ENCODE measurements at places on chromosomes 4 and X.

- no peak for DNase-seq
Measured at GRCh38 chrX:87236830-87237440, 280.7 kb upstream of the KLHL4 start.

GRCh38 chrX:20913760-20914159 is 460.5 kb upstream of the CNKSR2 start:
- no peak for DNase-seq

DNA sequence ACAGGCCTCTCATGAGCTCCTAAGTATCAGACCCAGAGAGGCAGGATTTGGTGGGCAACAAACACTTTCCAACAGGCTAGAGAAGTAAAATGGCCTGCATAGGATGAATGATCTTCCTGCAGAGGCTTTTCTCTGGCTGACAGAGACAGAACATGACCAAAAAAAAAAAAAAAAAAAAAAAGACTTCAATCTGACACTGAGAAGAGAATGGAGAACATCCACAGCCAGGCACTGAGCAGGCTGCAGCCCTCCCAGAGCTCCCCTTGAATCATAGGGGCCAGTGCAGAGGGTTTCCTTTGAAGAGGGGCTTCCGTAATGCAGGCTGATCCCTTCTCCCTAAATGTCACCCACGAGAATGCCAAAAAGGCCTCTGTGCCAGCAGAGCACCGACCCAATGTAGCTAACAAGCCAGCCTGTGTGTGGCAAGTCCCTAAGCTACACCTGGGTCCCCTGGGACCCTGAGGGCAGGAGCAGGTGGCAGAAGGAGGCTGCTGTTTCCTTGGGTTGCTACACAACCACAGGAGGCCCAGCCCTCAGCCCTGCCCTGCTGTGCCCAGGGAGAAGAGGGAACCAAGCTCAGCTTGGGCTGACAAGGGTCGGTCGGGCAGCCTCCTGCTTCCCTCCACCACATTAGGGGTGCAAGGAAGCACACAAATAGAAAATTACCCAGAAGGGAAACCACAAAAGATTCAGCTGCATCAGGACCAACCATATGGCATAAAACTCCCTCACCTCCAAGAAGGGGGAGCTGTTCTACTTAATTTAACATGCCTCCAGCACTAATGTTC is 55.6 kb downstream of the MAP7D2 start:
- DNase-seq, result no peak

GRCh38 chrX:16882169-16882568 is 12.0 kb upstream of the RBBP7 start:
- DNase-seq, result no peak

DNA sequence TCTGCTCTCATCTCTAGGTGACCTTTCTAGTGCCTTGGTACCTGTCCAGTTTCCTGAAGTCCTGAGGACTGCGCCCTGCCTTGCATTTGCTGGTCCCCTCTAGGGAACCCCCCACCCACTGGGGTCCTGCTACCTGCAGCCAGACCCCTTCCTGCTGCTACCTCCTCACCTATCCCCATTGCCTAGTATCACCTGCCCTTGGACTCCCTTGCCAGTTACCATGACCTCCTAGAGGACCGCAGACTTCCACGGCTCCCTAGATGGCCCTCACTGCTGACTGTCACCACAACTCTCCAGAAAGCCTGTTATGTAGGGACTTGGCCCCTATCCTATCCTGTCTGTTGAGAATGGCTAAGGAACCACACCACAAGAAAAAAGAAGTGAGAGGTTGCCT is 166.6 kb downstream of the EFNB1 start:
- DNase-seq, result no peak

DNA sequence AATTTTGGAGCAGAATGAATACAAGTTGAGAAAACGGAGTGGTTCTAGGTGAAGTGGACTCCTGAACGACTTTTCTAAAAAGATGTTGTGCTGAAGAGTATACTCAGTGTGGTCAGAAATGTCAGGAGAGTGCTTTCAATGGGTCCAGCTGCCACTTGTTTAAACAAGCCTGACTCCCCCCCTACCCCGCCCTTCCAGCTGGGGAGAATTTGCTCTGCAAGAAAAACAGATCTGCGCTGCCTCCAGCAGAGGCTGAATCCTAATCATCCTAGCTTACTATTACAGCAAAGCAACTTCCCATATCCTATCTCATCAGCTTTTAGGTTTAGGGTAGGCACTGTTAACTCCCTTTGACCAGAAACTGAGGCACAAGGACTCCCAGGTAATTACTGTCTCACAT is 1.9 kb downstream of the MAP3K15 start:
- no peak for DNase-seq

DNA sequence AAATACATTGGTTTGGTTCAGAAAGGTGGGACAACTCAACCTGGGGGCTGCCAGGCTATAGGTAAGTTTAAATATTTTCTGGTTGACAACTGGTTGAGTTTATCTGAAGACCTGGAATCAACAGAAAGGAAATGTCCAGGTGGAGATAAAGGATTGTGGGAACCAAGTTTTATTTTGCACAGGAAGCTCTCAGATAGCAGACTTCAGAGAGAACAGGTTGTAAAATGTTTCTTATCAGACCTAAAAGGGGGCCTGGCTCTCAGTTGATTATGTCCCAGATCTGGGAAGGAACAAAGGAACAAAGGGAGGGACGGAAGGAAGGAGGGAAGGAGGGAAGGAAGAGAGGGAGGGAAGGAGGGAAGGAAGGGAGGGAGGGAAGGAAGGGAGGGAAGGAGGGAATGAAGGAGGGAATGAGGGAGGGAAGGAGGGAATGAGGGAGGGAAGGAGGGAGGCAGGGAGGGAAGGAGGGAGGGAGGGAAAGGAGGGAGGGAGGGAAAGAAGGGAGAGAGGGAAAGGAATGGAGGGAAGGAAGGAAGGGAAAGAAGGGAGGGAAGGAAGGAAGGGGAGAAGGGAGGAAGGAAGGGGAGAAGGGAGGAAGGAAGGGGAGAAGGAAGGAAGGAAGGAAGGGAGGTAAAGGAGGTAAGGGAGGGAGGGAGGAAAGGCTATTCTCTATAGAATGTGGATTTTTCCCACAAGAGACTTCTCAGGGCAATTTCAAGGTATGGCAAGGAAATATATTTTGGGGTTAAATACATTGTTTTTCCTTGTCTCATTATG is 186.7 kb downstream of the DHRSX start:
- no peak for DNase-seq

GRCh38 chr4:53734584-53735353 is 143.5 kb upstream of the LNX1 start:
- DNase-seq, result peak; percentile 74

DNA sequence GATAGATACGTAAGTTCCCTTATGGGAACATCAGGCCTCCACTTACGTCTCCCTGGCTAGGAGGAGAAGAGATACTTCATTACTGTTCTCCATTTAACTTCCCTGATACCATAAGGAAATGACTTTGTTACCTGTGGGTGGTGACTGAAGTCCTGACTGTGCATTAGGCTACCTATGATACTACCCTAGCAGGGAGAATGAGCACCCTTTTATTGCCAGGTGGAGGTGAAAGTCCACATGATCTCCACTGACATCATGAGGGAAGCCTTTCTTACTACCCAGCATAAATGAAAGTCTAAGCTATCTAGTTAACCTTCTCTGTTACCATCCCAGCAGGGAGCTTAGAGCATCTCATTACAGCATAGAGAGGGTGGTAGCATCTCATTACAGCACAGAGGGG is 24.4 kb upstream of the LAMTOR3 start:
- no peak for DNase-seq
